ENCODE measurements at places on chromosomes 3 and 15.

DNA sequence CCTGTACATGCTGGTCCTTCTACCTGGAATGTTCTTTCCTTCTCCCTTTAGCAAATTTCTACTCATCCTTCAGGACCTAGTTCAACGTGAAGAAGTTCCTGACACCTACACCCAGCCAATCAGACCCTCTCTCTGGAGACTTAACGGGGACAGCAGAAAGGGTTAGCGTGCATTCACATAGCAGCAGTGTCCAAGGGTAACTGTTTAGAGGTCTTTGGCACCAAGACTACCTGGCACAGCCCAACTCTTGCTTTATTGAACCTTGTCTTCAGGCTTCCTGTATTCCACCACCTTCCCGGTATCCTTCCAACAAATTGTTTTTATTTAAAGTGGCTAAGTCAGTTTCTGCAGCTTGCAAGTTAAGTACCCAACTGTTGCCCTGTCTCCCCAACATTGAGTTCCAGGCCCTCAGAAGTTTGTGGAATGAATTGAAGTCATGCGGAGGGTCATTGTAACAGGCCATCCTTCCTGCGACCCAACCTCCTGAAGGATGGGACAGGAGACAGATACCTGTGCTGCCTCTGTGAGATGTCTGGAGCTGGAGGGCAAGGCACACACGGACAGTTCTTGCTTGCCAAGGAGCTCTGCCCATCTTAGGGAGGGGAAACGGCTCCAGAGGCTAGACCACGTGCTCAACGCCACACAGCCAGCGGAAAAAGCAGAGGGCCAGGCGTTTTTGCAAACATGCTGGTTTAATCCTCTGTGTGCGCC, 14.4 kb upstream of the WNT7A start:
- no peak for DNase-seq

DNA sequence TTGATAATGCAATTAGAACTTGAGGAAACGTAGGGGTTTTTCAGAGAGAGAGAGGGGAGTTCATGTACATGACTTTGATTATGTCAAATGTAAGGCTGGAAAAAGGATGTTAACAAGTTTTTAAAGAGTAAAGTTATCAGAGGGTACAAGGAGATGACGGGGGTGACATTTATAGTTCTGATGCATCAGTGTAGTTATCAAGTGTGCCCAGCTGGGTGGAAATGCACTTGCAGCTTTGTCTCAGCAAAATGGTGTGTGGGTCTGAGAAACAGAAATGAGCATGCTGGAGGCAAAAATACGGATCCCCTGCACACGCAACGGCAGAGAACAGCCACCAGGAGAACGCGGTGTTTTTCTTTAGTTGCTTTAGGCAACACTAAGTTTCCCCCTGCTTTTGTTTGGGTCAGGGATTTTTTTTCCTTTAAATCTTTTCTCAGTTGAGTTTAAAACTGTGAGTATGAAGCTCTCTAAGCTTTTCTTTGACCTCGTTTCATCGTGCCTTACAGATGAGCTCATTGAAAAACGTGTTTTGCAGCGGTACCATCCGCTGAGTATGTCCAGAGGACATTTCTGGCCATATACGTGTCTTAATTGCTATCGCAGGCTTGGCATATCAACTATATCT, 205.4 kb downstream of the PDZRN3 start:
- DNase-seq: peak; percentile 74

DNA sequence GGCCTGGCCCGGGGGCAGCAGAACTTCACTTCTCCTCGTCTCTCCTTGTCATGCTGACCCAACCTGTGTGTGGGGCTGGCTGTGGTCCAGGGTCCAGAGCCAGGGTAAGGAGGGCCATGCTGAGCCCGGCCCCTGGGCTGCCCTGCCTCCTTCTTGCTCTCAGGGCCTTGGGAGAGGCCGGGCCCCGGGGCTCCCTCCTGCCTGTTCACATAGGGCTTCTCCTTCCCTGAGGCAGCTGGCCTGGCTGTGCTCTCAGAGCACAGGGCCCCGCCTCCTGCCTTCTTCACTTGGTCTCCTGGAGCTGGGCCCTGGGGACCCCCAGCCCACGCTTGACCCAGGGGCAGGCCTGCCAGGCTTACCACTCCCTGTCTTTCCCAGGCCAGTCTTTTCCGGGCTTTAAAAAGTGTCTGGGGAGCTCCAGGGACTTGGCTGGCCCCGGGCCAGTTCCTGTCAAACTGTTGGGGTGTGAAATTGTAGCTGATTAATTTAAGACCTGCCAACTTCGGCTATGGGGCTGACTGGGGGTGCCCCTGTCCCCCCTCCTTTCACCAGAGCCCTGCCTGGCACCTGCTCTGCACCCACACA, 11.8 kb downstream of the PLXNA1 start:
- no peak for DNase-seq

- DNase-seq: peak; percentile 62
Observed at GRCh38 chr3:136042608-136043221, 77.2 kb downstream of the PPP2R3A start.

- no peak for DNase-seq
Observed at GRCh38 chr15:35925275-35926006, 379.5 kb upstream of the DPH6 start.

- no peak for DNase-seq
Observed at GRCh38 chr3:64083575-64083974, 60.3 kb upstream of the PSMD6 start.

DNA sequence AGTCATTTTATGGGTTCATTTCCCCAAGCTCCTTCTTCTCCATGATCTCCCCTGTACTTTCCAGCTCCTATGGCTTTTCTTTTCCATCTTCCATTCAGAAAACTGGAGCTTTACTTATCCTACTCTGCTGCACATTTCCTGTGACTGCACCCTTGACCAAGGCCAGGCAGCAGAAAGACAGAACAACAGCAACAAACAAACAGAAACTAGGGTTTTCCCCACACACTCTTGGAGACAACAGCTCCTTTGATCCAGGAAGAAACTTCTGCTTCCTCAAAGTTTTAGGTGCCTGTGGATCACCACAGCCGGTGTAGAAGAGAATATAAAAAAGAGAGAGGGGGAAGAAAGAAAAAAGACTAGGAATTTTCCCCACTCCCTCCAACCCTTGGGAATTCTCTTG, 342.3 kb upstream of the CFAP20DC start:
- no peak for DNase-seq

DNA sequence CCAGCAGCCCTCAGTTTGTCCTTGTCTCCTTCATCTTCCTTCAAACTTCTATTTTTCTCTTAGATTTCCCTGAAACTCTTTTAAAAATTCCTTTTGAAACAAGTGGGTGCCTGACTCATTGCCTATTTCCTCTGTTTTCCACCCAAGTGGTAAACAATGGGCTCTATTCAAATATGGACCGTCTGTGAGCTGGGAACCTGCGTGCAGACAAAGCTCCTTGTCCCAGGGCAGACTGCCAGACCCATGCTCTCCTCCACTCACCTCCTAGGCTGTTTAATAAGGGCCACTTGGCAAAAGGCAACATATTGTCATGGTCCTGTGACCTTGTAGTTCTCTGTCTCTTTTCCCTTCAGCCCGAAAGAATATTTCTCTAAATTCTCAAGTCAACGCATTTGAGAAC, 332.7 kb upstream of the THBS1 start:
- DNase-seq: peak; percentile 64

- no peak for DNase-seq
Observed at GRCh38 chr3:104368760-104369159, 997.9 kb upstream of the ALCAM start.

- DNase-seq: no peak
Observed at GRCh38 chr3:111852540-111852939, 6.5 kb upstream of the PHLDB2 start.

GRCh38 chr3:18559331-18559842, 134.2 kb upstream of the SATB1 start:
- DNase-seq: no peak

DNA sequence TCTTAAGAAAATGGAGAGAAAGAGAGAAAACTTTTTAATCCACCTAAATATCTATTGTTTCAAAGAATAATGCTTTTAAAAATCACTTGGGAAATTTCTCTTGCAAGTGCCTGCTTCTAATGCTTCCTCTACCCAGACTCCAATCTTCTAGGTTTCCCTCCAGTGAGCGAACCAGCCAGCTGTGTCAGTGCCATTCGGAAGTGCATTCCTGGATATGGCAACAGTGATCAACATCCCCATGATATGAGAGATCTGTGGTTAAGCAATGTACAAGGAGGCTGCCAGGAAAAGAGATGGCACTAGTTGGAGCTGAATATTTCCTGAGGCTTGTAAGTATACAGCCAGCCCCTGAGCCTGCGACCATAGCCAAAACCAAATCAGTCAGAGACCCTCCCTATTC, 53.3 kb upstream of the KCNMB2 start:
- DNase-seq: peak; percentile 22

- no peak for DNase-seq
Observed at GRCh38 chr15:52651114-52651513, 28.1 kb downstream of the ATOSA start.

DNA sequence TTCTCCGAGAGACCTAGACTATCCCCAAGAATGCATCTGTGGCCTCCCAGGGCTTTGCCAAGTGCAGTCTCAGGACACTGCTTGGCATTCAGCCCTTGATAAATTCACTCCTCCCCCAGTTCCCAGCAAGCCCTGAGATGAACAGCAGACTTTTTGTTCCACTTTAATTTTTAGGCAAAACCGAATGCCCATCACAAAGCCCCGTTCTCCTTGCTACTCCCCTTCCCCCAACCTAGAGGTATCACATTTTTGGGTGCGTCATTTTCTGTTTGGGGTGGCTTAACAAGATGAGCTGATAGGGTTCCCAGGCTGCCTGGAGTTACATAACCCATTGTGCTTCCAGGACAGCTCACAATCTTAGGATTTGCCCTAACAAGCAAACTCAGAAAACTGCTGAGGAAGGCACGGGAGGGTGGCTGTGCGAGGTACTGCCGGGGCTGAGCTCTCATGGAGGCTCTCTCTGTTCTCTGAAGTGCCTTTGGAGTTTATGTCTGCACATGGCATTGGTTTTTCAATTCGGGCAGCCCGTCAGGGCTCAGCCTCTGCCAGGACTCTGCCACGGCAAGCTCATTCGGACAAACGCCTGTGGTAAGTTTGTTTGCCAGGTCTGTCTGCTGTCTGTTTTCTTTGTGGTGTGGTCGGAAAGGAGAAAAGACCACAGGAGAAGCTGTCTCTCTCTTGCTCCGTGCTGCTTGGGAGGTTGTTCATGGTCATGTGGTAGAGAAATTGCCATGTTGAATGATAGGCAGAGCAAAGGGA, at the start of gene TRAK1:
TSS of gene TRAK1 (plus strand) at position 385 of the 759 bp plus-strand sequence. CDS start at position 498, 113 bp downstream.
- peak; percentile 77 for DNase-seq

DNA sequence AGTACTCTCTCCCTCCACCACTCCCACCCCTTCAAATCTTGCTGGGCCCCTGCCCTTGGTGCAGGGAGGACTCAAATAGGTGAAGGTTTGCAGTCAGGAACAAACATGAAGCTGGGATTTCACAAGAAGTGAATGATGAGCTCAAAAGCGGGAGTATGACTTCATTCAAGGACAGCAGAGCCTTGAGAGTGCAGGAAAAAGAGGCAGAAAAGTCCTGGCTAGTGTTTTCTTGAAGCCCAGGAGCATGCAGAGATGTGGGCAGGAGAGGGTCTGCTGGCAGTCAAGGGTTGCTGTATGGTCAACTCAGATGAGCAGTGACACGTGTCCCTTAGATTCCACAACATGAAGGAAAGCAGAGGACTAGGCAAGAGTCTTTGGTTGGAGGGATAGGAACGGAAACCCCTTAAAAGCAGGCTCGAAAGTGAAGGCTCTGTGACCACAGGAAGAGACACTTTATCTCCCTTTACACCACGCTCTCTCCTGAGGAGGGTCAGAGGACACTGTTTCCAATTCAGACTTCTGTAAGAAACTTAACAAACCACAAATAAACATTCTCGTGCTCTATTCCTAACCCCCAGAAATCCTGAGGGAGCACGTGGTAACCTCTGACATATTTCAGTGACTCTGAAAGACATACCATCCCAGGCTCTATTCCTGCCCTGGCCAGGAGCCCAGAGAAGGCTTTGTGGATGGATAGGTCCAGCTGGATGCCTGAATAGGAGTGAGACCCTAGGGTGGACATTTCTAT, 168.0 kb upstream of the NDN start:
- DNase-seq: no peak

DNA sequence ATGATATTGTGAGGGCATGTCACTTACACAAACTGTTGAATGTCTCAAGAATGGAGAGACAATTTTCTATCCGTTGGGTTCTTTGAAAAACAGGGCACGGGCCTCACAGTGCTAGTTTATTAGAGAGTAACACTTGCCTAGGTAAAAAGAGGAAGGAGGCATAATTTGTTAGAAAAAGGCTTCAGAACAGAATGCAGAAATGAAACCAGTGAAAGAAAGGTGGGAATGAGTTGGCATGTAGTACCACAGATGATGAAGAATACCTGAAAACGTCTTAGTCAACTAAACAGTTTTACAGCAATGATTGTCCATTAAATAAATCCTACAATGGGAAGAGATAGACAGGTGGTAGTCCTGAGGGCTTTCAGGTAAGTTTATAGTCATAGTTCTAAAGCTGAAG, 1399.7 kb upstream of the CADM2 start:
- DNase-seq: no peak

GRCh38 chr15:80154336-80154735, 1.5 kb downstream of the FAH start:
- no peak for DNase-seq

DNA sequence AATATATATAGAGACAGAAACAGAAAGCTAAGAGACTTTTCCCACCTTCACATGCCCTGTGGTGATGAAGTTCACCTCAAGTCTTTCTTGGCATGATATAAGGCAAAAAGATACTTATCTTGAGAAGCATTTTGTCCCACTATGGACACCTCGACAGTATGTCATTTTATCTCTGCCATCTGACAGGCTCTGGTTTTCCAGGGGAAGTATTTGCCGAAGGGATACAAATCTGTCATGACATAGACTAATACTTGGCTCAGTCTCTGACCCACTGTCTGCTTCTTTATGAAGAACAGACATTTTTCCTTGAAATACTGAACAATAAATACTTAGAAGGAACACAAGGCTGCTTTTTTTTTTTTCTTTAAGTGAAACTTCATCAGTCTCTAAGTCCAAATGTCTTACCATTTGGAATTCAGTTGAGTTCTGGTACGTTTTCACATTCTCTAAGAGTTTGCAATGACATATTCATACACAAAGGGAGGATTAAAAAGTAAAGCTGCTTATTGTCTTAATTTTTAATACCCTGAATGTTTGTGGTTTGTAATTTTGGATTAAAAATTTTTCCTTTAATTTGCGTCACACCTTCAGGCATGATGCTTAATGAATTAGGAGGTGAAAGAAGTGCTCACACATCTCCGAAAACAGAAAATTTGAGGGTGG, 87.8 kb upstream of the LMOD3 start:
- no peak for DNase-seq

DNA sequence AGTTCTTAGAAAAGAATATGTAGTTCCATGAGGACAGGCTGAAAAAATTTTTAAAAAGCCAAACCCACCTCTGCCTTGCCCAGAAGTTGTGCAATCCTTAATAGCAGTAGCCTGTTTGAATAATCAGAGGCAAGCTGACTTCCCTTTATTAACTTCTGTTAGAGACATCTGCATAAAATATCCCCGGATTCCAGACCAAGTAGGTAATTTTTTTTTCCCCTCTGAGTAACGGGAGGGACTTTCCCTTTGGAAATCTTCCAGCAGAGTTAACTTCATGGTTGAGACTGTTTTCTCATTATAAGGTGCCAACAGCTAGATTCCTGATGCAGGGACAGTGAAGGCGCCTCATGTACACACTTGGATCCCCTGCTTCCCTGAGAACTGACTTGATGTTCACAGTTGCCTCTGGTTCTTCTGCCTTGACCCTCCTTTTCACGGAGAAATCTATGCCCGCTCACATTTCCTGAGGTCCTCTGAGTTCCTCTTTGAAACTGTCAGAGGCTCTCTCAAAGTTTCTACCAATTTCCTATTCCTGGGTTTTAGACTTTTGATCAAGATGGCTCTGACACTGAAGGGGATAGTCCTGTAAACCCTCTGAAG, 227.6 kb upstream of the BHLHE40 start:
- DNase-seq: peak; percentile 73

All from AG08395 (cell line).